ENCODE measurements at places on chromosomes 13 and 19.

GRCh38 chr13:32838945-32839344 lies 177.3 kb upstream of the KL start:
- no peak for DNase-seq

- DNase-seq = no peak
These were observed 1.2 kb downstream of the RAB11B start for GRCh38 chr19:8391198-8392016.

DNA sequence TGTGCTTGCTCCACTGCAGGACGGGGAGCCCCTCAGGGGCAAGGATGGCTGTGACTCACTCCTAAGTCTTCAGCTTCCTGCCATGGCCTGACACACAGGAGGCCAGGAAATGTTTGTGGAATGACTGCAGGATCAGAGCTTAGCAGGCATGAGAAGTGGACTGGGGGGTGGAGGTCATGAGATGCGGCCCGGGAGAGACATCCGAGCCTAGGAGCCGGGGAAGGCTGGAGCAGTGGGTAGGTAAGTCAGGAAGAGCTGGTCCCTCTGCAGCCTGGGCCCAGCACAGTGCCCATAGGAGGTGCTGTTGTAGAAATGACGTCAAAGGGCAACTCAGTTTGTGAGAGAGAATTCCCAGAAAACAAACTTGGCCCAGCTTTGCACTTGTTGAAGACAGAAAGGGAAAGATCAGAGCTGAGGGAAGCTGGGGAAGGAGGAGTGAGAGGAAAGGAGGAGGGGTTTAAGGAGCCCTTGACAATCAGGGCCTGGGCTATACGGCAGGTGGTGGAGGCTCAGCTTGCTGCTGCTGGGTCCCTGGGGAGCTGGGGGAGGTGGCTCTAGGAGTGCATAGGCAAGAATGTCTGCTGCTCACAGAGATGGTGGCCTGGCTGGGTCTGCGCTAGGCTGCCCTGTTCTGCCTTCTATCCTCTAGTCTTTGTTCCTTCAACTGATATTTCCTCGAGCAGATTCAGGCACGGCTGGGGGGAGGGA lies 18.5 kb downstream of the POU2F2 start:
- no peak for DNase-seq

DNA sequence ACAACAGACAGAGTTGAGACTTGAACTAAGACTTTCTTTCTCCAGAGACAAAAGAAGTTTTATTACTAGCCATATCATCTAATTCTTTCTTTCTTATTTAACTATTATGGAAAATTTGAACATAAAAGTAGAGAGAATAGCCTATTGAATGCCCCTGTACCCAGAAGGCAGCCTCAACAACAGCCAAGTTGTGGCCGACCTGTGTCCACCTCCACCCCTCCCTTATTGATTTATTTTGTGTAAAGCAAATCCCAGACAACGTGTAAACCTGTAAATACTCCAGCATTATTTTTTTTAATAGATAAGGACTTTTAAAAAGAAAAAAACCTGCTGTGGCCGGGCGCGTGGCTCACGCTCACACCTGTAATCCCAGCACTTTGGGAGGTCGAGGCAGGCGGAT lies 26.1 kb upstream of the FXYD3 start:
- DNase-seq = no peak

- DNase-seq = no peak
These were observed 356.9 kb downstream of the NDFIP2 start for GRCh38 chr13:79837741-79838450.
